ENCODE measurements at places on chromosomes 6 and 20.
A peak's percentile ranks its signal among the peaks of the same experiment; 100 is the strongest.

DNA sequence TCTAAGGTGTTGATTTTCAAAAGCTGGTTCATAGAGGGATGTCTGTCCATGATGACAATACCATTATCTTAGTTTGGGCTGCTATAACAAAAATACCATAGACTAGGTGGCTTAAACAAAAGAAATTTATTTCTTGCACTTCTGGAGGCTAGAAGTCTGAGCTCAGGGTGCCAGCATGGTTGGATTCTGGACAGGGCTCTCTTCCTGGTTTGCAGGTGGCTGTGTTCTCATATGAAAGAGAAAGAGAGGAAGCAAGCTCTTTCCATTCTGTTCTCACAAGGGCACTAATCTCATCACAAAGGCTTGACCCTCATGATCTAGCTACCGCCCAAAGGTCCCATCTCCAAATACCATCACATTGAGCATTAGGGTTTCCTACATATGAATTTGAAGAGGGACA is 144.5 kb upstream of the SLC24A3 start:
- no peak for DNase-seq

DNA sequence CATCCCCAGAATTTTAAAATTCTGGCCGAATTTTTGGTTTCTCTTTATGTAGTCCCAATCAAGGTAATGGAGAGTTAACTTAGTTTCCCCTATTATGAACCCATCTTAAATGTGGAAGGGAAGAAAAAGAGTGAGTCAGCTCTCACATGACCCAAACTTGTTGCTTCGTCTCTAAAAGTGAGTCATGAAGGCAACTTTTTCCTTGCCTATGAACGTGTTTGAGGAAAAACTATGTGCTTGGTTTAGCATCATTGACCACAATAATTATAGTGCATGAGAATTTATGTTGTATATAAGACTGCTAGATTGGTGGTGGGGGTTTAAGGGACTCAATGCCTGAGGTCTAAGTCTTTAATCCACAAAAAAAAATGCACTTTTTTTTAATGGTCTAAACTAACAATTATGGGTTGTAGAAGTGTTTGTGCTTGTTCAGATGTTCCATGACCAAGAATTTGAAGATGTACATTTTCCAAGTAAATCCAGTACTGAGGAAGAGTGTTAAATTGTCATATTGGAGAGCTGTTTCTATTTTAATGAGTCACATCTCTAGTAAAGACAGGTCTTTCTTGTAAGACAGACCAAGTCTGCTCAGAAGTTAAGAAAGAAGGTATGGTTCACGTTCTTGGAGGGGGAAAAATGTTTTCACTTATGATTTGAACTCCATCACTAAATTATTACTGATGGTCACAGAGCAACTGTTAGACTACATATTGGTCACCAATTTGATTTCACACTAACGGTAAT is 409.9 kb upstream of the MARCKS start:
- peak; percentile 97 for DNase-seq

- no peak for DNase-seq
Observed at GRCh38 chr20:24572140-24572539, 102.7 kb downstream of the SYNDIG1 start.

DNA sequence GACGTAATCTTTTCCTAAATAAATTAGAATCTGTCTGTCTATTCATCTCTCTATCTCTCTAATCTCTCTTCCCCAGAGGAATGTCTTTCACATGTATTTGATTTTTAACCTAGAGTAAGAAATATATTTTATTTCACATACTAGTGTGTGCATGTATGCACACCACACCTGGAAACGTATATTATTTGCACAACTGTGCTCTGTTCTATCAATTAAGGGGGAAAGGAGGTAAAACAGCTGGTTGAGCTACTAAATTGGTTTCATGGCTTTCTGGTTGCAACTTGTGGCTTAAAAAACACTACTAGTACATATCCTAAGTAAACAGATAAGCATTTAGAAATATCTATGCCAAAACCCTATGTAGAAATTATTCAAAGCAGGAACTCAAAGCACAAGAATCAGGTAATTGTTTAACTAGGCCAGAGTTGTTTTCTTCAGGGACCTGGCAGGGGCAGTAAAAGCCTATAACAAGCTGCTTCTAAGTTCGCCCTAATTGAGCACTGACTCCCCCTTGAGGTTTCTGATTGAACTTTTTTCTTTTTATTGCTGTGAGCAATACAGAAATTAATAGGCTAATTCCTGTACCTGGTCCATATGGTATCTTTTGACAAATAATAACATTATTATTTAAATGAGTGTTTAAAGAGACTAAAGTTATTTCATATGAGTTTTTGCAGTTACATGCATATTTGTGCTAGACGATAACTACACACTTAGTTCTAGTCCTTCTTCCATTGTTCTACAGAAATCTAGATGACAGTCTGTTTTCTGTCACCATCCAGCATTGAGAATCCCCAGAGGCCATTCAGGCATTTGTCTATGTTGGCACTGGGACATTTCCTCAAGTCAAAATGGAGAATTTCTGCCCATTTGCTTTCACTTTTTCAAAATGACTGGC is 88.6 kb downstream of the MCHR2 start:
- peak; percentile 62 for DNase-seq

DNA sequence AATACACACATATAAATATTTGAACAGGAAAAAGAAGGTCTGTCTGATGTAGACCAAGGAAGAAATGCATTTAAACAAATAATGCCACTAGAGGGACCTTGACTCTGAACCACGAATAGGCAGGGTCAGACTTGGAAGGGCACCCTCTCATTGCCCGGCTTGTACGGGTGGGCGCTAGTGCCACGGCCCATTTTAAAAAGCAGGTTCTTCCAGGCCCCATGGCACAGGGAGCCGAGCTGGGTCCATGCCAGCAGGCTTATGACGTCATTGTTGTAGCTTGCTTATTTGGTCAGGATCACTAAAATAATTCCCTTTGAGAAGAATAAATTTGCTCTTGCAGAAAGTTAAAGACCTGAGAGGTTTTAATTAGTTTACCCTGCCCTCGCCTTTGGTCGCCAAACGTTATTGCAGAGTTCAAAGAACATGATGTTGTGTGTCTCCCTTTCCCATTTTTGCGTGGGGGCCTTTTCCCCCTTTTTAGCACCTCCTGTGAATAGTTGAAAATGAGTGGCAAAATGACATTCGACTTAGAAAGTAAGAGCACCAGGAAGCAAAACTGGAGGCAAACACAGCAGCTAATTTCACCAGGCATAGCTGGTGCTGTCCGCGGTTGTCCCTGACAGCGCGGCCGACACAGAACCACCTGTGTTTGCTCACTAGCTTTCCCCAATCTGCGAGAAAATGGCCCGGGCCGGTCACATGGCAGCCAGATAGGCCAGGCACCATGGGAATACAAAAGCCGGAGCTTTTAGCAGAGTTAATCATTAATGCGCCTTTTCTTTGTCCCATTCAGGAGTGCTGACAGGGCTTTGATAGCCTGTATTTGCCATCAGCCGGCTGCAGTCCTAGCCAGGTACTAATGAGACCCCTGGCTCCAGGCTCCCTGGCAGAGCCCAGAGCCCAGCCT is 93.8 kb downstream of the FOXA2 start:
- no peak for DNase-seq

DNA sequence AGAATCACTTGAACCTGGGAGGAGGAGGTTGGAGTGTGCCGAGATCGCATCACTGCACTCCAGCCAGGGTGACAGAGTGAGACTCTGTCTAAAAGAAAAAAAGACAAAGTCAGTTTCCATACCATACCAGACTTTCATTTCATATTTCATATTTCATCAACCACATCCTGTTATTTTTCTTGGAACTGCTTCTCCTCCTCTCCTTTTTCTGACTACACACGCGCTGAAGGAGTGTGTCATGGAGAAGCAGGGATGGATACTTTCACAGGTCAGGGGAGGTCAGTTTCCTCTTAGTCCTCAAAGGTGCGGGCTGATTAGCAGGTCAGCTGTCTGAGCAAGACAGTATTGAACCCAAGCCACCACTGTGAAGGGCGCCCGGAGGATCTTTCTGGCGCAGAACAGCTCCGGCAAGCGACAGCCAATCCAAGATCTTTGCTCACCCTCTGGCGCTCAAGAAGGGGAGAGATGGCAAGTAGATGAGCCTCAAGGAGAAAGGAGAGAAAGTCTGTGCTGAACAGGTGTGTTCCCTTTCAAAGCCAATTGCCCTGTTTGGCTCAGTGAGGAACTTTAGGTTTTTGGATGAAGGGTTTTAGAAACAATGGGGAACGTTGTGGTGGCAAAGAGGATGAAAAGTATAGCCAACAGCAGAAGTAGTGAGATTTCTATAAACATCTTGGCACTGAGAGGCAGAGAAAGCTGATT is 18.9 kb upstream of the SYNJ2 start:
- DNase-seq, result peak; percentile 73

DNA sequence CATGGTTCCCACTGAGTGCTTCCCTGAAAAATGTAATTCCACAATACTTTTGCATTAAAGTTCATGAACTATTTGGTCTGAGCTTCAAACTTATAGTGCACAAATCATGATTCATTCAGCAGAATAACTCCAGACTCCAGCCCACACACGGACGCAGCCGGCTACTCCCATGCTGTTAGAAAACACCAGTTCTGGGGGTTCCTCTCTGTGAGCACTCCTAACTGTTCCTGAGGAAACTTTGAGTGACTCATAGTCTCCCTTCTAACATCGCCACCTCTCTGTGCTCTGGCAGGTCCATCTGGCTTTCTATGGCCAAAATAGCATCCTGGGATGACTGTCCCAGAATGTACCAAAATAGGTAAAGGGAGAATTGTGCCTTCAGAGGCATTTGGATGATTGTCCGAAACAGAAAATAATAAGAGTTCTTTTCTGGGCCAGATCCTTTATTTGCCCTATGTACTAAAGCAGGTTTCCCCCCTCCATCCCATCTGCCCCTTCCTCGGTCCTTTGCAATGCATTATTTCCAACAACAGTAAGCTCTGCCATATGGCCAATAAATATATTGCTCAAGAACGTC is 32.3 kb upstream of the LY86 start:
- peak; percentile 48 for DNase-seq

DNA sequence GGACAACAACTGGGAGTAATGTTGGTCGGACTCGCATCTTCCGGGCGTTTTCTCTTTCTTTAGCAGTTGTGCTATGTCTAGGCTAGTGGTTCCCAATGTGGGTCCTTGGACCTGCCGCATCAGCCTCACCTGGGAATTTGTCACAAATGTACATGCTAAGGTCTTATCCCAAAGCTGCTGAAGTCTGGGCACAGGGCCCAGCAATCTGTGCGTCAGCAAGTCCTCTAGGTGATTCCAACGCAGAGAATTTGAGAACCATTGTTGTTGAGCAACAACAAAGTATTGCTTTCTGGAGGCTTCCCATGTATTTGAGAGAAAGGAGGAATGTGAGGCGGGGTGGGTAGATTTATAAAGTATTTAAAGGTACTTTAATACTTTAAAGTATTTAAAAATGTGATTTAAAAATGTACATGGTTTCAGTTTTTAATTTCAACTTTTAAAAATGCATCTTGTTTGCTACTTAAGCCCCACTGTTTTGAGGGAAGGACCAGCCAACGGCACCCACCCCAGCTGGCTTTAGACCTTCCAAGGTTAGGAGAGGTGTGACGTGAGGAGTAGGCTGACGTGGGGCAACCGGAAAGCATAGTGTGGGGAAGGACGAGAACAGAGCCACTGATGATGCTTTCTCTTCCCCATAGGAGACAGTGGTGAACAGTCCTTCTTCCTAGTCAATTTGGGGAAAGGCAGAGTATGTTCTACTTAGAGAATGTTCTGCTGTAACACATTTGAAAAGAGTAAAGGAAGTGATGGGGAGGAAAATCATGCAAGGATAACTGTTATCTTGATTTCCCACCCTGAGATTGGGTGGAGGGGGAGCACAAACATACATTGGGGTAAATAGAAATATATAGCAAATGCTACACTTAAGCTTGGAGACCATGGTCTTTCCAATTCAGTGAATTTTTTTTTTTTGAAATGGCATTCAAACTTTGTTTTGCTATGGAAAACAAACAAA is 4.3 kb downstream of the UST start:
- DNase-seq, result peak; percentile 28

DNA sequence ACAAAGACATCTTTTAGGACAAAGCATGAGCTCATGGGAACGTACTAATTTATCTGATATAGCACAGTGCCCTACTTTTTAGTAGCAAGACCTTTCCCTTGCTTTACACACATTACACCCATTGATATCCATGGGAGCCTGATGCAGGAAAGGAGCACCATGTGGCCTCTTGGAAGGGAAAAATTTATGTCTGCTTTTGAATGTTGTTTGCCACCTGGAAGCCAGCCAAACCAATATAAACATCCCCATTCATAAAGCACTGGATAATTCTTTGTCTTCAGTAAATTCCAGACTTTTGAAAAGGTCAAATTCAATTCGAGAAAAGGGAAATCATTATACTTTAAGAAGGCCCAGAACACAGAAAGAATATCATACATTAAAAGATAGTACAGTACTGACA is 152.3 kb upstream of the BEND6 start:
- peak; percentile 82 for DNase-seq

DNA sequence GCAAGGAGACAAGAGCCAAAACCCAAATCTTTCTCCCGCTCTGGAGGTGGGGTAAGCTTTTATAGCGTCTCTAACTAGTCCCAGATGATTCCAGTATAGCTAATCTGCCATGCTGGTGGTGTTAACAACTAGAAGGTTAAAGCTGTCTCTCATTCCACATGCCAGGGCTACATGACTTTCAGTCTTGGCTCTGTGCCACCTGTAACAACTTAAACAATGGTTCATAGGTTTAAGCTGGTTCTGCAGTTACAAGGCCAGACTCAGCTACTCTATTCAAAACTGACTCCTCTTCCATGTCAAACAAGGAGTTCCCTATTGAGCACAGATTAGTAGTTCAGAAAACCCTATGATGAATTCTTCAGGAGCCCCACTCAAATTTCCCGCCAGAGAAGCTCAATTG is 128.9 kb downstream of the ELOVL4 start:
- peak; percentile 4 for DNase-seq

- peak; percentile 37 for DNase-seq
Observed at GRCh38 chr6:89145956-89146717, at the start of gene PM20D2. TSS of gene PM20D2 (plus strand) at chr6:89146055. CDS start at chr6:89146145, 90 bp downstream.

- DNase-seq, result no peak
Observed at GRCh38 chr6:33642897-33643296, 21.8 kb downstream of the ITPR3 start.

DNA sequence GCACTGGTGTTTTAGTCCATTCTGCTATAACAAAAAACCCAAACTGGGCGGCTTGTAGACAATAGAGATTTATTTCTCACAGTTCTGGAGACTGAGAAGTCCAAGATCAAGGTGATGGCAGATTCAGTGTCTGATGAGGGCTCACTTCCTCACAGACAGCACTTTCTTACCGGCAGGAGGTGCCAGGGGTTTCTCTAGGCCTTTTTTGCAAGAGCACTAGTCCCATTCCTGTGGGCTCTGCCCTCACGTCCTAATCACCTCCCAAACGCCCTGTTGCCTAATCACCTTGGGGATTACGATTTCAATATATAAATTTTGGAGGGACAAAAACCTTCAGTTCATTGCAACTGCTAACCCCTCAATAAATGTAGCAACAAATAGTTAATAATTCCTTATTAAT is 140.0 kb upstream of the SGK1 start:
- no peak for DNase-seq

GRCh38 chr6:113774127-113774825 is 82.9 kb upstream of the MARCKS start:
- DNase-seq, result peak; percentile 87

GRCh38 chr6:28907394-28907793 is 16.4 kb downstream of the TRIM27 start:
- peak; percentile 78 for DNase-seq

All from fibroblast of skin of right quadriceps (primary cell).